ENCODE measurements at places on chromosomes 11 and 22.

- DNase-seq, result peak; percentile 56
Observed at GRCh38 chr22:43540529-43540923, 128.7 kb downstream of the MPPED1 start.

DNA sequence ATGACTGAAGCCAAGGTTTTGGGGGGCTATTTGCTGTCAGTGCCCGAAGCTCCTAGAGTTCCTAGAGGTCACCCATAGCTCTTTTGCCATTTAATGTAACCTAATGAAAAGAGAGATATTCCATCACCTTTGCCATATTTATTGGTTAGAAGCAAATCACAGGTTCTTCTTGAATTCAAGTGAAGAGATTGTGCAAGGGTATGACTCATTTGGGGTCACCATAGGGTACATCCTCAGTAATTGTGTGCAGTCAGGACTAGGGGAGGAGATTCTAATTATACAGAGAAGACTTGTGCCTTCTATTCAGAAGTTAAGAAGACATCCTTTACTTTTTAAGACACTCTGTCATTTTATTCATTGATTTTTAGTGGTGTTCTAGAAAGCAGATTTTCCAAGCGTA lies 6.9 kb upstream of the PRAME start:
- DNase-seq, result no peak

DNA sequence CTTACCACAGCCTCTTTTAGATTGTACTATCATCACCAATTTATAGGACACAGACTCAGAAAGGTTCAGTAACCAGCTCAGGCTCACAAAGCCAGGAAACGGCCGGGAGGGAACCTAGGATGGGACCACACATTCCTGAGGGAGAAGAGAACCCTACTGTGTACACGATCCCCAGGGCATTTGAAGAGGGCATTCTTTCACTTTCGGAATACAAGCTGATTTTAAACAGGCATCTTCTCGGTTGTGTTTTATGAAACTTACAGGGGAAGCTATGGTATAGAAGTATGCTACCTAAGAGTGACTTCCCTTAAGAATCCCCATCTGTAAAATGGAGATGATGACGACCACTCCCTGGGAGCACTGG lies 19.0 kb downstream of the SMCO4 start:
- no peak for DNase-seq

DNA sequence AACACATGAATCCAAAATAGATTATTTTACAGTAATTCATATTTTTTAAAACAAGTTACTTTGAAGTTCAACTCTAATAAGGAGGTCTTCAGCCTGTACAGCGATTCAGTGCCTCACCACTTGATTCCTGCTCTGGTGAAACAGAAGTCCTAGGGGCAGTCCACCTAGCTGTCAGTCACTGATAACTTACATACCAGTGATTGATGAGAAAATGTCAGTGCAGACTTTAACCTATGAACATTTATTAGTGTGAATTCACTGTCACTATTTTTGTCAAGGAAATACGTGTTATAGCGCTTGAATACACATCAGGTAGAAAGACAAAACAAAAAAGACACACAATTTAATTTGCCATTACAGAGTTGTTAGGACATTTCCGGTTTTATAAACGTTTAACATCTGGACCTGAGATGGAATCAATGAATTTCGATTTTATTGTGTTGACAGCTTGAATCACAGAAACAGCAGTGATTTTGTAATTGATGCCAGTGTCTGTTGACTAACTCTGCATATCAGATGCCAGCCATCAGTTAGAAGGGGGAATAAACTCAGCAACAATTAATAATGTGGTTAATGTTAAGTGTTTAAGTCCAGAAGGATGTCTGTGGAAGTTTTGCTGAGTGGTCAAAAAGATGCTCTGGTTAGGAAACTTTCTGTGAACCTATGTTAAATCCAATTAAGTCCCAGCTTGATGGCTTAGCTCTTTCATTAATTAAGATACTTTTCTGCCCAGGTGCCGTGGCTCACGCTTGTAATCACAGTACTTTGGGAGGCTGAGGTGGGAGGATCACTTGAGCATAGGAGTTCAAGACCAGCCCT lies 34.5 kb downstream of the ELF5 start:
- peak; percentile 62 for DNase-seq

DNA sequence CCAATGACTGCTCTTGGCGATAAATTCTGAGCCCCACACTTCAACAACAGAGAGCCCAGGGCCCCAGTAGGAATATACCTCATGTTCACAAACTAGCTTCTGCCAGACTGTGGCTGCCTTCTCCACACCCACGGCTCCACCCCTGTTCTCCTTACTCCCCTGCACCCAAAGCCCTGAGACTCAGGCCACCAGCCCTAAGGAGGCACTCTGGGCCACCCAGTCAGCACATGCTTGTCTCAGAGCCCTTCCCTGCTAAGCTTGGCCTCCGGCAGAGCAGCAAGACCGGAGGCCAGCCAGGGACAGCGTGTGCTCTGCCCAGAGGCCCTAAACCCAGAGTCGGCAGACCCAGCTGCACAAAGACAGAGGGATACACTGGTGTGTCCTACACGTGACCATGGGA lies 27.9 kb downstream of the SPATA19 start:
- DNase-seq, result no peak

GRCh38 chr11:113419454-113420003 lies 31.9 kb downstream of the ANKK1 start:
- no peak for DNase-seq

- DNase-seq, result no peak
Observed at GRCh38 chr22:24420072-24420976, 7.1 kb upstream of the ADORA2A start.

DNA sequence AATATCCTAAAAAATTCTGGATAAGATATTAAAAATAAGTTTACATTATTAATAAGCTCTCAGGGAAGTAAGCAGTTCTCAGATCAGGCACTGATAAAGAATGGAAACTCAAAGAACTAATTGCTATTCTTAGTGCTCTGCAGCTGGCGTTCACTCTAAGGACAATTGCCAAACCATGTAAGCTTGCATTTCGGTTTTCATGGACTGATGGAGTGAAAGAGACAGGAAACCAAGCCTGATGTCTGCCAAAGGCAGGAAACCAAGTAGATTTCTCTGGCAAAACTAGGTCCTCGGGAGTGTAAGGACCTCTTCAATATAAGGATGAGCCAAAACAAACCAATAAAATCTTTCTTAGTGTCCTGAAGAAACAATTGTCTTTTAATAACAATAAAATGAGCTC lies 355.2 kb downstream of the RAB38 start:
- no peak for DNase-seq

DNA sequence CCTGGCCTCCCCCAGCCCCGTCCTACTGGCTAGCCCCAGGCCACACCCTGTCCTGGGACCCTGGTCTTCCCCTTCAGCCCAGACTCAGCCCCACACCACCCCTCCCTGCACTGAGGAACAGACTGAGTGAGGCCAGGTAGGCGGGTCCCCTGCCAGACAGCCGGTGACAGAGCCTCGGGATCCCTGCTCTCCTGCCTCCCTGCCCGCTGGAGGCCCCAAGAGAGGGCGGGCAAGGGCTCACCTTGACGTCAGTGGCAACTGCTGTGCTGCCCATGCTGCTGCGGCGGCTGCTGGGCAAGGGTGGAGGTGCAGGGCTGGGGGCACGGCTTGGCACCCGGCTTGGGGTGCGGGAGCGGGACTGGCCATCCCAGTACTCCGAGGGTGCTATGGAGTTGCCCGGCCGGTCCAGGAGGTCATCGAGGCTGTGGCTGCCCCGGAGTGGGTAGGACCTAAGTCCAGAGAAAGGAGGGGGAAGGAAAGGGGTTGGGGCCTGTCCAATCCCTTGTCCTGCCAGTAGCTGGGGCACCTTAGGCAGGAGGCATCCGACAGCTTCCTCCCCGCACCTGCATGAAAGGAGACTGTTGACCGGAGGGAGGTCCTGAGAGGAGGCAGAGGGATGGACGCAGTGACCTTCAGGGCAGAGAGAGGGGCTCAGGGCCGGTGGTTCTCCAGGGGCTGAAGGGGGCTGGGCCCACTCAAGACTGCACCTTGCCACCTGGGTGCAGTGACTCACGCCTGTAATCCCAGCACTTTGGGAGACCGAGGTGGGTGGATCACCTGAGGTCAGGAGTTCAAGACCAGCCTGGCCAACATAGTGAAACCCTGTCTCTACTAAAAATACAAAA lies 2.2 kb upstream of the SLC16A8 start:
- DNase-seq, result no peak

DNA sequence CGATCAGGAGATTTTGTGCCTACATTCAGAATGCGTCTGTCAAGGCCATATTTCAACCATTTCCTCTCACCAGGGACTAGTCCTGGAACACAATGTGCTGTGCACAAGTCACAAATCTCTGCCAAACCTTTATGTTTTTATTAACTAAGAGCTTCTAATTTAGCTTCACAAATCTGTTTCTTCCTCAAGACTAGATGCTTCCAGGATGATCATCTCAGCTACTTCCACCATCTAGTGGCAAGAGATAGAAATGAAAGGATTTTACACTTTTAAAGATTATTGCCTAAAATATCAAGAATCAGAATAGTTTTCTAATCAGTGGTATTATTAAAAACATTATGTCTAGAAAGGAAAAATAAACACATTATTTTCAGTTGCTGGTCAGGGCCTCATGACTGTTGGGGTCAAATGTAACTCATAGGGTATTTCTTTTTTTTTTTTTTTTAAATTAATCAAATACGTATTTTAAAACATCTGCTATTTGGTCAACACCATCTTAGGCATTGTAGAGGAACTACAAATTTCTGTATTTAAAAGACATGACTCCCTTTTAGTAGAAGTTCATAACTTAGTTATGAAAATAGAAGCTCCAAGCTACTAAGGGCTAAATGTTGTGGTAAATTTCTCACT lies 1102.6 kb downstream of the DLG2 start:
- DNase-seq, result peak; percentile 51
